Hematopoietic multipotent progenitor cell treated with erythropoietin and hydrocortisone succinate and interleukin-3 and kit ligand, for 8 days (in vitro differentiated cells): ENCODE measurements at places on chromosomes 2 and 18.

DNA sequence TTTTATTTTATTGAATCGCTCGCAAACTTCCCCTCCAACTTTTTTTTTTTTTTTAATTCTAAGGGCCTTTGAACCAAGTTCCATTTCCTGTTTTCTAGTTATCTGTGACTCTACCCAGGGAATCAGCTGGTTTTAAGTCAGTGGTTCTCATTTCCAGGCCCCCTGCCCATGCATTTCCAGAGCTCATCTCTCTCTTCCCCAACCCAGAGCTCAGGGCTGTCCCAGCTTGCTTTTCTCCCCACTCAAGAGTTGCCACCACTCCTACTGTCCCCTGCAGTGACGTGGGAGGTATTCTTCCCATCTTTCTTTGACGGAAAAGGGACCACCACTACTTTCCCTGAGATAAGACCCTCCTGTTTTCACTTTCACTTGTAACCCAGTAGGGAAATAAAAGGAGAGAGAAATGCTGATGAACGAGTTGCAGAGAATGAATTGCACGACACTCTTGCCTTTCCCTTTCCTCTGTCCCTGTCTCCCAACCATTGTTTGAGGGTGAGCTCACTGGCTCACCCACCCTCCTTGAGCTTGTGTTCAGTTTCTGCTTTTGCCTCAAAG, 42.1 kb downstream of the TET3 start:
- DNase-seq, result no peak

GRCh38 chr2:119216994-119217393, 6.6 kb upstream of the STEAP3 start:
- DNase-seq, result no peak

GRCh38 chr2:42102591-42103450, 55.0 kb downstream of the PKDCC start:
- DNase-seq, result no peak

GRCh38 chr2:141065042-141065441, 1065.8 kb downstream of the LRP1B start:
- DNase-seq, result no peak

DNA sequence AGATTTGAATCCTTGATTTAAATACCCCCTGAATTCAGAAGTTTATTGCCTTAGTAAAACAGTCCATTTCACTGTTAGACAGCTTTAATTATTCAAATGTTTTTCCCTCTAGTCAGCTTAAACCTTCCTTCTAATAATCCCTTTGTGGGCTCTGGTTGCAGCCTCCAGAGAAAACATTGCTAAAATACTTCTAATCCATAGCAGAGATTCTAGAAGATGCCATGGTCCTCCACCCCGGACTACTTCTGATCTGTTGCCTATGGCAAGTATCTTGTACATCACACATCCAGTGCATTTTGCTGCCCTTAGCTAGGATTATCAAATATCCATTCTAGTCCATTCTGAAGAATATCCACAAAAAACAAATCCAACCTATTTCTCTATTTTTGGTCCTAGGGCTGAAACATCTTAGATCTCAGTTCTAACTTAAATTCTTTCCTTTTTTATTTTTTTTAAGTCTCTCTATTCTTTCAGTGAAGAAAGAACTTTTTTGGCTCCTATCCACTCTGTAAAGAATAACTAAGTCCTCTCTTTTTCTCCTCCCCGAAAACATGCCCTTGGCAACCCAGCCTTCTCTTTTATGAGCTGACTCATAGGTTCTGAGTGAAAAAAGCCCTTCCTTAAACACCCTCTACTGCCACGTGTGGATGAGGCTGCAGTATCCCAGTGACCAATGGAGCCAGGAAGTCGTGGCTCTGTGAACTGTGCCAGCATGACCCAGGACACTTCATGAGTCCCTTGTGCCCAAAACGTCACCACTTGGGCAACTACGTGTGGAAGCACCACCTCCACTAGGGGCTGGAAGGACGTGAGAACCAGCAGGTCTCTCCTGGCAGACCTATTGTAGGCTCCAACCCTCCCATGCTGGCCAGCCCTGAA, 349.8 kb downstream of the TNS1 start:
- DNase-seq, result no peak

DNA sequence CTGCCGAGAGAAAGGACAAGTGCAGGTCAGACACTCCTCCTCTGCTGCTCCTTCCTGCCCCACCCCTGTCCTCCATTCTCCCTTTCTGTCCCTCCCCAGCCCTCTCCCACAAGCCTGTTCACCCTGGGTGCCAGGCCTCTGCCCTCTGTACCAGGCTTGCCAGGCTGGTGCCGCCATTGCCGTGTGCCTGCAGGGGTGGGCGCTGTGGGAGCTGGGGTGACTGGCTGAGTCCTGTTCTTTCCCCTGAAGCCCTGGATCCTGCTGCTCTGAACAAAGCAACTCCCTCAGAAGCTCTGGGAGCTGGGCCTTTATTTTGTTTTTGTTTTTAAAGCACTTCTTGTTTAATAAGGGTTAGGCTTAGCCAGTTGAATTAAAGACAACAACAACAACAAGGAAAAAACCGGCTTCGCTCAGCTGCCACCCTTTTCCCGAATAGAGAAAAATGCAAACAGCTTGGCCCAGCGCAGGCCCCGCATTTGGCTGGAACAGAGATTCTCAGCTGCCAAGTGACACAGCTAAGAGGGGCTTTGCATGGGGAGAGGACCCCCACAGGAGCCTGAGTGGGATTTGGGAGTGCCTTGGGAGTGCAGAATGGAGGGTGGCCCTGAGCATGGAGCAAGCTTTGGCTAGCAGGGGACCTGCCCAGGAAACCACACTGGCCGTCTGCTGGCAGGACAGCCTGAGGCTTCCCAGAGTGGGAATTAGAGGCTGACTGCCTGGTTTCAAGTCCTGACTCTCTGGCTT, 9.1 kb downstream of the PCARE start:
- no peak for DNase-seq

DNA sequence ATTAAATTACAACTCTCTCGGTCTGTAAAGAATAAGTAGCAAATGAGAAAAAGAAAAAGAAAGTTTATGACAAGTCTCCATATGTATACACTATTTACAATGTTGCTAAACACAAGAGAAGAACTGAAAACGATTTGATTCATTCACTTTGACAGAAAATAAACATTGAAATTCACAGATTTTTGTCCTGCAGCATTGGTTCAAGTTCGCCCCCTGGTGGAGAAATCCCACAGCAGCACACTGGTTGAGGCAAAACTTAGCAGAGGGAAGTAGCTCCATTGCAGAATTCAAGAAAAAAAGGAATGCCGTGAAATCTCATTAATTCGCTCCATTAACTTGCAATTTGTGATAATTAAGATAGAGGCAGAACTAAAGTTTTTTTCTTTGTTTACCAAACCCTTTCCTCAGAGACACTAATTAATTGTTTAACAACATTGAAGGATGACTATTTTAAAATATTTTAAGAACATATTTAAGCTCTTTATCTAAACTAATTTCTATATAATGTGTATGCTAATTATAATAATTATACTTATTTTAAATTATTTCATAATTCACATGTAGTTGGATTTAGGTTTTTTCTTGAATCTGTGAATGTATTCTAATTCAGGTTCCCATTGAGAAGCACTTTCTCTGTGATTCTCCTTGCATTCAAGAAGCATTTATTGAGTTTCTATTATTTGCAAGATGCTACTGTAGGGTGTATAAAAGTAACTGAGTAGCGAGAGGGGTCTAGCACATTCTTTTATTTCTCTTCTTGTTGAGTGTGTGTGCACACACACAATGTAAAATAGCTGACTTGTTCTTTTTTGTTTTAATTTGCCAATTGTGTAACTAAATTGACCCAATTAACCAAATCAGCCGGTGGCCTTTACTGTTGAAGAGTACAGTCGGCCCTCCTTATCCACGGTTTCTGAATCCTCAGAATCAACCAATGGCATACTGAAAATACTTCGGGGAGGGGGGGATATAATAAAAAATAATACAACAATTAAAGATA, 74.1 kb downstream of the COL4A3 start:
- DNase-seq, result peak; percentile 56

GRCh38 chr2:139177041-139177440, 396.9 kb upstream of the NXPH2 start:
- DNase-seq, result no peak

GRCh38 chr18:31030574-31031278, 11.8 kb downstream of the DSC3 start:
- DNase-seq, result no peak

DNA sequence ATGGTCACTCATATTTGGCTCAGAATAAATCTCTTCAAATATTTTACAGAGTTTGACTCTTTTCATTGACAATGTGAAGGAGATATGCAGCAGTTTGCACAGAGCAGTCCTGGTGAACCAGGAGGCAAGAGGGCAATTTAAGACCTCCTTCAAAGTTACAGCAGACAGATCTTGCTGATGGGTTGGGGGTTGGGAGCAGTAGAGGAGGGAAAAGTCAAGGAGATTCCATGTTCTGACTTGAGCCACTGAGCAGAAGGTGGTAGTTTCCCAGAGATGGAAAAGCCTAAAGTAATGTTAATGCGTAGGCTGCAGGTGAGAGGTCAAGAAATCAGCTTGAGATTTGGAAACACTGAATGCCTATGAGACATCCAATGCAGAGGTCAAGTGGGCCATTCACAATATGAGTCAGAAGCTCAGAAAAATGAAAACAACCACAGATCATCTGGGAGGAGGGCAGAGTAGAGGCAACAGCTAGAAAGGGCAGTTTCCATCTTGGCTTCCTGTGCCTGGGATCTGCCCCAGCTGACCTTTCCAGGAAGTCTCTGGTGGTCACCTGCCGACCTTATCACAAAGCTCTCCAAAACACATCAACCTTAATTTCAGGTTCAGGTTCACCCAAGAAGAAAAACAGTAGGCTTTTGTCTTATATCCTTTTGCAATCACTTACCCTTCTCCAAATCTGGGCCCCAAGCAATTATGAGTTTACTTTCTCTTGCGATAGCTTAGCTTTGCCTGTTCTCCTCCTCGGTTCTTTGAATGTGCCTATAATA, 197.5 kb upstream of the ARL4C start:
- DNase-seq, result no peak

- no peak for DNase-seq
Observed at GRCh38 chr2:112048236-112048592, 6.9 kb upstream of the TMEM87B start.

- no peak for DNase-seq
Observed at GRCh38 chr2:143526498-143526897, 397.3 kb downstream of the ARHGAP15 start.
